ENCODE measurements at places on chromosomes 12 and 14. TPM values are rescaled to one million over a fixed set of nuclear protein-coding genes. Genes with fewer than 3 reads are reported as not detected.

LRFN5 gene
- total RNA-seq, result not detected

HOTAIR gene
- 1.8 TPM for total RNA-seq

SIX6 gene
- not detected for total RNA-seq

SUSD6 gene
- 20.6 TPM for total RNA-seq
